ENCODE measurements at places on chromosomes 3 and 15.
A peak's percentile ranks its signal among the peaks of the same experiment; 100 is the strongest.

- DNase-seq: no peak
Observed at GRCh38 chr3:12445523-12446240, 38.6 kb upstream of the TSEN2 start.

GRCh38 chr15:101568309-101568708 is 78.8 kb upstream of the PCSK6 start:
- no peak for DNase-seq

- DNase-seq: no peak
Observed at GRCh38 chr3:188287762-188288505, 134.0 kb downstream of the LPP start.

DNA sequence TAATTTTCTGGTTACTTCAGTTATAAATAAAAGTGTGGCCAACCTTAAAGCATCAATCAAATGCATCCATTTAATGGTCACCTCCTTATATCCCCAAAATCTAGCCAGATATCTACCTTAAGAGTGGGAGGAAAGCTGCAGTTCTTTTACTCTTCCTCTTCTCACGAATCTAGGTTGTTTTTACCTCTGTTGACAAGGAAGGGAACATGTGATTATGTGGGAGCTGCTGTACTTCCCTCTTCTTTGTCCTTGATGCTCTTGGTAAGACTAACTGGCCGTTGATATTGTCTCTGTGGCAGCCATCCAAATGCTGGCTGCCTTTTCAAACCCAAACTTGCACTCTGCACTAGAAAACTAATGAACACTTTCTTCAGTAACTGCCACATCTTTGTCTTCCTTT is 275.3 kb upstream of the CADM2 start:
- DNase-seq: no peak

GRCh38 chr3:29693863-29694262 is 413.0 kb downstream of the RBMS3 start:
- DNase-seq: peak; percentile 87

GRCh38 chr15:90230610-90231009 is 3.1 kb downstream of the CIB1 start:
- DNase-seq: no peak

GRCh38 chr15:99361545-99362185 is 110.4 kb downstream of the LRRC28 start:
- DNase-seq: peak; percentile 15

DNA sequence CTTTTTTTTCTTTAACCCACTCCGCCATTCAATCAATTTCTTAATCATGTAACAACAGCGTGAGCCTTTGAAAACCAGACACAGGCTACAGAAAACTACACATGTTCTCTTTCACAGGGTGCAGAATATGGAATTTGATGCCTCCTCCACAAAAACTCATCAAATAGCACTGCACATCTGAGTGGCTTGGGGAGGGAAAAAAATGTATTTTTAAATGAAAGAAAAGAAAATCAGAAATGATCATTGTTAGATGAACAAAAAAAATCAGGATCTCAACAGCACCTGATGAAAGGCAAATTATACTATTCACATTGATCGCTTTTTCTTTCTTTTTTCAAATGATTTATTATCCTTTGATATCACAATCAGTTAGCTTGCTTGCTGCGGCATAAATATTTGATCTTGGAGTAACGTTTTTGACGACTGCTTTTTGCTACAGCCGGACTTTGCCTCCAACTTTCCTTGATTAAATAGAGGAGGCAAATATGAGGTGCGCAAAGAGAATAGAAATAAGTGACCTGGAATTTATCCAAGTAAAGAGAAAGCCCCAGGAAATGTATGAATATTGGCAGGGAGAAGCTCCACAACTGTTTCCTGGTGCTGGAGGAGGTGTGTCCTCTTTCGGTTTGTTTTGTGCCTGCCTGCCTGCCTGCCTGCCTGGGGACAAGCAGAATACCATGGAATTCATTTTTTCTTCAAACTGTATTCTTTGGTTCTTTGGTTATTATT is 63.1 kb downstream of the EDEM1 start:
- peak; percentile 31 for DNase-seq

GRCh38 chr3:69435274-69436265 is 49.7 kb upstream of the FRMD4B start:
- no peak for DNase-seq
